ENCODE measurements at places on chromosomes 7 and 10. TPM values are rescaled to one million over a fixed set of nuclear protein-coding genes. Genes with fewer than 3 reads are reported as not detected.

TSPAN15 gene
- total RNA-seq = 3.6 TPM

- no peak for DNase-seq
Measured at GRCh38 chr7:98387544-98388226, 13.2 kb downstream of the BAIAP2L1 start.

- no peak for DNase-seq
Measured at GRCh38 chr10:84540022-84540616, 211.7 kb downstream of the CCSER2 start.

GRCh38 chr10:78332012-78332411, 298.3 kb downstream of the RPS24 start:
- DNase-seq = no peak

GRCh38 chr7:151767557-151767956, 109.4 kb downstream of the PRKAG2 start:
- no peak for DNase-seq

GRCh38 chr10:49160814-49161213, 27.0 kb upstream of the FAM170B start:
- DNase-seq = no peak

GRCh38 chr10:118904286-118904685, 125.2 kb upstream of the NANOS1 start:
- DNase-seq = no peak

GRCh38 chr10:129662426-129662825, 195.4 kb downstream of the MGMT start:
- no peak for DNase-seq

GRCh38 chr10:22655312-22655981, 58.9 kb downstream of the PIP4K2A start:
- DNase-seq = peak; percentile 64

DNA sequence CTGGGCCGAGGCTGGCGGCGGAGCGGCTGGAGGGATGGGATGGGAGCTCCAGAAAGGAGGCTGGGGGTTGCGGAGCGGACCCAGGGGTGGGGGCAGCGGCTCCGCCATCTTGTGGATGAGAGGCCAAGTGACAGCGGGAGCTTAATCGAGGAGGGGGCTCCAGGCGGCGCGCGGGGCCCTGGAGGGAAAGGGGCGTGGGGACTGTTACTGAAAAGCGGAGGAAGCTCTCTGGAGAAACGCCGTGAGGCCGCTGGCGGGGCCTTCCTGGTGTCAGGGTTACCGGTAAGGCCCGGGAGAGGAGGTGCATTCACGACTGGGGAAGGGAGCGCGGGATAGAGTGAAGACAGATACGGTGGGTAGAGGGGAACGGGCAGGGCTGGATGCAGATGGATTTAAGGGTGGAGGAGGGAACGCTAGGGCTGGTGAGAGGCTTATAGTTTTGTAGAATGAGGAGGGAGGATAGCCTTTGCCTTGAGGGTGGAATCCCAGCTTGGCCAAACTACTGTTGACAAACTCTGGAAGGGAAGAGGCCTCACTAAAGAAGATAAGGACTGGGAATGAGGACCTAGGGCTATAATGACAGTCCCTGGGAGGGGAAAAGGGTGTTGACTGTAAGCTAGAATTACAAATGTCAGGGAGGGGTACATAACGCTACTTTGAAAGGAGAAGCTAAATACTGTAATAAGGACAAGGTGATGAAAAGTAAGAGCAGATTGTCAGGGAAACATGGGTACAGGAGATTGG, 535 bp downstream of the BTRC start:
- DNase-seq = peak; percentile 46

- DNase-seq = no peak
Measured at GRCh38 chr10:36789974-36790373, 335.4 kb upstream of the ANKRD30A start.

DNA sequence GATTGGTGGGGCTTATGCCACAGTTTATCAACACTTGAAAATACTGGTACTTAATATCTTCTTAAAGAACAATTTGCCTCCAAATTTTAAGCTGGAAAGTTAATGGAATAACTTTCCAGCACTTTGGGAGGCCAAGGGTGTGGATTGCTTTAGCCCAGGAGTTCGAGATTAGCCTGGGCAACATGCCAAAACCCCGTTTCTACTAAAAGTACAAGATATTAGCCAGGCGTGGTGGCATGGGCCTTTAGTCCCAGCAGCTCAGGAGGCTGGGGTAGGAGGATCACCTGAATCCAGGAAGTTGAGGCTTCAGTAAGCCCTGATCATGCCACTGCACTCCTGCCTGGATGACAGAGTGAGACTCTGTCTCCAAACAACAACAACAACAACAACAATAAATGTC, 56.0 kb downstream of the PRF1 start:
- no peak for DNase-seq

All from activated CD4-positive, alpha-beta T cell treated with anti-CD3 and anti-CD28 coated beads, Interleukin-2, amount 10 ng/mL, durations not matched to agents 7 days and 5 days (primary cell).